ENCODE measurements at places on chromosomes 2 and 18.

GRCh38 chr2:8840475-8841091 is 3.2 kb upstream of the KIDINS220 start:
- no peak for DNase-seq

GRCh38 chr2:11822746-11823451 is 76.5 kb downstream of the LPIN1 start:
- no peak for DNase-seq

- no peak for DNase-seq
Observed at GRCh38 chr18:73479477-73479876, 611.7 kb upstream of the NETO1 start.

DNA sequence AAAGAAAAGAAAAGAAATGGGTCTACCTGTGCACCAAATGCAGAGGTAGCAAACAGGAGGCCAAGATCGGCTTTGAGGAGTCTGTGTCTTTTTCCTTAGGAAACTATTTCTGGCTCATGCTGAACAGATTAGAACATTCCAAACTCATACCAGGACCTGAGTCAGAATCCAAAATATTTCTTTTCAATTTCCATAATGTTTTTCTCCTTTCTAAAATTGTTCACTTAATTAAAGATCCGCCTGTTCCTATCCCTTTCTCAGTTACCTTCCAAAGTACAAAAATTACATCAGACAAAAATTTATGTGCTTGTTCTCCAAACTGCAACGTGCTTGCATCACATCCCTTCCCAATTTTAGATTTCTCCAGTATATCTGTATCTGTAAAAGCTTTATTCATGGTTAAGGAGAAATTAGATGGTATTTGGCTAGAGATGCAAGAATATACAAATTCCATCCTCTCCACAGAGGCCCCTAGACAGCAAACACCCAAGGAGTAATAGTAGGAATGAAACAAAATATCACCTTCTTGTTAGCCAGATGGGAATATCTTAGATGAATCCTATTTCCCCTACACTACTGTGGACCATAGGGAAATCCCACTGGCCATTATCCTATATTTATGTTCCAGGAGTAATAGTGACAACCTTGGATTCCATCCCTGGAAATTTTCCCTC is 130.6 kb downstream of the LNPK start:
- DNase-seq, result no peak

GRCh38 chr18:44729631-44730101 is 49.0 kb downstream of the SETBP1 start:
- DNase-seq, result no peak

DNA sequence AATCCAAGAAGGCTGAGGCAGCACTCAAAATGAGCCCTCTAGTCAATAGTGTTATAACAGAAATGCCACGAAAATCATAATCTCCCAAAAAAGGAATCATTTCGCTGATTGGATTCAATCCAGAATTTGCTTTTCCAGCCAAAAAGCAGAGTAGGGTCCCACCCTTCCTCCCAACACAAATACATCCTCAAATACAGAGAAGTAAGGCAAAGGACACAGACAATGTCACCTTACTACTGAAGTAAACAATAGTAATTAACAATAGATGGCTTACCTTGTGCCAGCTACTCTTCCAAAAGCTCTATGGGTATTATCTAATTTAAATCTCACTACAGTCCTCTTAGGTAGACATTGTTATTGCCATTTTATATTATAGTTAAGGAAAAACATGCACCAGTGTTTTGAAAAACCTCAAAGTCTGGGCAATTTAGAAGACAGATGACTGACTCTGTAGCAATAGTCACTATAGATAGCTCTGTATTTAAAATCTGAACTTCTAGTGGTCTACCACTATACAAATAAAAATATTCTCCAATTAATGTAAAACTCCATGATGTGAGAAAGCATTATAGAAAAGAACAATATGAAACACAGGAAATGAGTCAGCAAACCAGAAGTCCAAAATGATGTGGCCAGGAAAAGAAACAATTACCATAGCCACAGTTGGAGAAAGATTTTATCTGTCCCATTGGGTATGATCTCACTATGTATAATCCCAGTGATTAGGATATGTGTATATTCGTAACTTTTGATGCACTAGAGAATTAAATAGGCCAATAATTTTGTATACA is 305.0 kb upstream of the ERBB4 start:
- no peak for DNase-seq

DNA sequence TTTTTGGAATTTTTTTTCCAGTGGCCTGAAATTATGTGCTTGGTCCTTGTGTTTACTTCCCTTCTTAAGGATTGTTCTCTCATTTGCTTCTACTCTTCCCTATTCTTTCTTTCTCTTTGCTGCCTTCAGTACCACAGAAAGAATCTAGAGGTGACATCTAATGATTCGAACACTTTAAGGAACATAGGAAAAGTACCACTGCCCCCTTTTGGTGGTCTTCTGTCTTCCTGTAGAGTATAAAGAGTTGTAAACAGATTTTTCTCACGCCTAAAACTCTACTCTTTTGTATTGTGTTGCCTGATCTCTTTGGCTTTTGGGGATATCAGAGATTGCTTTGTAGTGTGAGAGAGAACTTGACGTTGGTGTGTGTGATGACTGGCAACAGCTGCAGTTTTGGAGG is 7.0 kb upstream of the SCTR start:
- DNase-seq, result no peak

DNA sequence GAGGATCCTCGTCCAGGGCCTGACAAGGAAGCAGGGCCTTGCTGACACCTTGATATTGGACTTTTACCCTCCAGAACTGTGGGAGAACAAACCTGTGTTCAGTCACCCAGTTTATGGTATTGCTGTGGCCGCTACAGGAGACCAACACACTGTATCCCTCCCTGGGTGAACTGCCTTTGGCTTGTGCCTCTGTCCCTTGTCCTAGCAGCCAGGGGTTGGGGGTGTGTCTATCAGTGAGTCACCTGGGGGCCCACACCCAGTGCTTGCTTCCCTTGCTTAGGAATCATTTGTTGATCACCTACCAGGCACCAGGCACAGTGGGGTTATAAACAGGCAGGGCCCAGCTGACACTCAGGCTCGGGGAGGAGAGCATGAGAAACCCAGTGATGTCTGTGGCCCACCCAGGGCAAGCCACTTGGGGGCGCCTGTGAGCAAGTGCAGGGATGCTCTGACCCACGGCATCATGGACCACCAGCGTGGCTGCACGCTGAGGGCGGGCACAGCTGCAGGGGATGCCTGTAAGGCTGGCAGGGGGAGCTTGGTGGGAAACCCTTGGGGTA is 17.1 kb downstream of the TMEM185B start:
- DNase-seq, result no peak

- DNase-seq, result peak; percentile 5
Observed at GRCh38 chr18:37429791-37430190, 135.8 kb downstream of the CELF4 start.

GRCh38 chr2:168189835-168190569 is 57.4 kb downstream of the STK39 start:
- DNase-seq, result no peak

GRCh38 chr18:46411191-46411828 is 245.7 kb downstream of the LOXHD1 start:
- DNase-seq, result no peak

- peak; percentile 91 for DNase-seq
Observed at GRCh38 chr2:16656784-16657391, 8.7 kb downstream of the CYRIA start.

- DNase-seq, result peak; percentile 7
Observed at GRCh38 chr2:120503793-120504571, 158.0 kb downstream of the INHBB start.

GRCh38 chr18:48934723-48935432 is 15.9 kb downstream of the SMAD7 start:
- DNase-seq, result no peak

DNA sequence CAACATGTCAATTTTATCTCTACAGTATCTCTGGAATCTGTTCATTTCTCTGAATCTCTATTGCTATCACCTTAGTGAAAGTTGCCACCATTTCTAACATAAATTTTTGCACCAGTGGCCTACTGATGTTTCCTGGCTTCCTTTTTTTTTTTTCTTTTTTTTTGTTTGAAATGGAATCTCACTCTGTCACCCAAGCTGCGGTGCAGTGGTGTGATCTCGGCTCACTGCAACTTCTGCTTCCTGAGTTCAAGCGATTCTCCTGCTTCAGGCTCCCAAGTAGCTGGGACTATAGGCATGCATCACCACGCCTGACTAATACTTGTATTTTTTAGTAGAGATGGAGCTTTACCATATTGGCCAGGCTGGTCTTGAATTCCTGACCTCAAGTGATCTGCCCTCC is 35.1 kb downstream of the KCNJ13 start:
- peak; percentile 42 for DNase-seq

DNA sequence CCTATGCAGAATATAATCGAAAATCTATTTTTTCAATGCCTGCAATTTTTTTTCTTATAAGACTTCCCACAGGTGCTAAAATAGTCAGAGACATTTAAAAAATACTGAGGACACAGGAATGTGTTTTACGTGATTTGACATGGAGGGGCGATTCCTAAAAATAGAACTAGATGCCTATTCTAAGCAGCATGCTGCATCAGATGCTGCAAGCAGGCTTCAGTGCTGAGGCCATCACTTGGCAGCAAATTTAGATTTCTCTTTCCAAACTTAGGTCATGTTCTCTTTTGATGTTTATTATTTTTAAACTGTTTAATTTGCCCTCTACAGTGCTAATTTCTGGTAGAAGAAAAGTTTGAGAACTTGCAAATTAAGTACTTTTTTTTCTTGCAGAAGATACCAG is 43.7 kb upstream of the NCK2 start:
- no peak for DNase-seq

- no peak for DNase-seq
Observed at GRCh38 chr2:163887182-163887581, 151.4 kb upstream of the FIGN start.

- no peak for DNase-seq
Observed at GRCh38 chr18:11747731-11748130, 58.7 kb downstream of the GNAL start.
